ENCODE measurements at places on chromosomes 4 and X. TPM values are rescaled to one million over a fixed set of nuclear protein-coding genes. Genes with fewer than 3 reads are reported as not detected.

DNA sequence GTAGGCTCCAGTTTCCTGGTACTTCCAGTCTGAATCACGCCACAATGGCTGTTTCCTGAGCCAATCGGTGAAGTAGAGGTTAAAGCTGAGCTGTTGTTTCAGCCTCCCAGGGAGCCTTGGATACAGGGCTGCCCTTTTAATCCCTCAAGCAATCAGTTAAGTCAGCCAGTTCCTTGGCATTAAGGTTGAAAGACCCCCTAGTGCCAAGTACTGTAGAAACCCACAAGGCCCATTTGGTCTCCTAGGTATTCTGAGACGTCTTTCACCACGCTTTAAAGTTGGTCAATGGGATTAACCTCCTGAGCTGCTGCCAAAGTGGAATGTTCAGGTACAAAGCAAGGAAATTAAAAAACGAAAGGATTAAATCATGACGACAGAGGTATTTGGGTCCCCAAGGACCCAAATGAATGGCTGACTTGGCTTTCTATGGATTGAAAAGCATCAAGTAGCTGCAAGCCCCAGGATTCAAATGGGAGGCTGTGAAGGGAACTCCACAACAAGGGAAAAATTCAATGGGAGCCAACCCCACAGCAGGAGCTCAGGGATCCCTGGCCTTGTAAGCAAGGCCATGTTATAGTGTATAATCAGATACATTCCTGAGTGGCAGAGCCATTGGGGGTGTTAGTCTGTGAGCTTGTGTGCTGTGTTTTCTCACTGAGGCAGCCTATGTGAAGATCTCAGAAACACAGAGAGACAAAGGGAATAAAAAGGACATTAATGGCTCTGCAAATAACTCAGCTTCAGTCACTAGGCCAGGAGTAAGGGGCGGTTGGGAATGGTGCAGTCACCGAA lies 86.0 kb downstream of the ATG4A start:
- DNase-seq = no peak

GRCh38 chr4:112702892-112703291 lies 65.9 kb downstream of the LARP7 start:
- DNase-seq = no peak

- no peak for DNase-seq
These were observed 19.7 kb upstream of the GPAT3 start for GRCh38 chr4:83516042-83516772.

Gene F9
- not detected for polyA plus RNA-seq

DNA sequence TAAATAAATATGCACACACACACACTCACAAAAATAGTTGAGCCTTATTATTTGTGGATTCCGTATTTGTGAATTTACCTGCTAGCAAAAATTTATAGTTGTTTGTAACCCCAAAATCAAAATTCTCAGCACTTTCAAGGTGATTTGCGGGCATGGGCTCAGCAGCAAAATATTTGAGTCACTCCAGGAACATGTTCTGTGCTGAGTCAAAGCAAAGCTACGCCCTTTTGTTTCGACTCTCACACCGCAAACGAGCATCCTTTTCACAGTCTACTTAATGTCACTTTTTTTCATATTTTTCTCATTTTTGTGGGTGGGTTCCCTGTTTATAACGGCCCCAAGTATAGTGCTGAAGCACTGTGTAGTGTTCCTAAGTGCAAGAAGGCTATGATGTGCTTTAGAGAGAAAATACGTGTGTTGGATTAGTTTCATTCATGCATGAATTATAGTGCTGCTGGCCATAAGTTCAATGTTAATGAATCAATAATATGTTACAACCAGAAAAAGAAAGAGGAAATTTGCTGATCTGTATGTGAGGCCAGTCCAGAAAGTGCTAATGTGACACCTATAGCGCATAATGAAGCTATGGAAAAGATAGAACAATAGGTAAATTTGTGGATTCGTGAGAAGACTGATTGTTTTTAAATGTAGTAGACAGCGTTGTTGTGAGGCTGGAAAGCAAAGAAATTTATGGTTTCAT lies 723.2 kb upstream of the AGA start:
- DNase-seq = no peak

Gene SRPX2
- 12.2 TPM for polyA plus RNA-seq

GRCh38 chr4:965766-966134 lies 7.6 kb downstream of the DGKQ start:
- no peak for DNase-seq

- DNase-seq = no peak
These were observed 48.6 kb upstream of the PARM1 start for GRCh38 chr4:74884266-74884665.

All from left renal cortex interstitium (tissue), 4 donors.